ENCODE measurements at places on chromosomes 16 and 17. TPM values are rescaled to one million over a fixed set of nuclear protein-coding genes. Genes with fewer than 3 reads are reported as not detected.

DNA sequence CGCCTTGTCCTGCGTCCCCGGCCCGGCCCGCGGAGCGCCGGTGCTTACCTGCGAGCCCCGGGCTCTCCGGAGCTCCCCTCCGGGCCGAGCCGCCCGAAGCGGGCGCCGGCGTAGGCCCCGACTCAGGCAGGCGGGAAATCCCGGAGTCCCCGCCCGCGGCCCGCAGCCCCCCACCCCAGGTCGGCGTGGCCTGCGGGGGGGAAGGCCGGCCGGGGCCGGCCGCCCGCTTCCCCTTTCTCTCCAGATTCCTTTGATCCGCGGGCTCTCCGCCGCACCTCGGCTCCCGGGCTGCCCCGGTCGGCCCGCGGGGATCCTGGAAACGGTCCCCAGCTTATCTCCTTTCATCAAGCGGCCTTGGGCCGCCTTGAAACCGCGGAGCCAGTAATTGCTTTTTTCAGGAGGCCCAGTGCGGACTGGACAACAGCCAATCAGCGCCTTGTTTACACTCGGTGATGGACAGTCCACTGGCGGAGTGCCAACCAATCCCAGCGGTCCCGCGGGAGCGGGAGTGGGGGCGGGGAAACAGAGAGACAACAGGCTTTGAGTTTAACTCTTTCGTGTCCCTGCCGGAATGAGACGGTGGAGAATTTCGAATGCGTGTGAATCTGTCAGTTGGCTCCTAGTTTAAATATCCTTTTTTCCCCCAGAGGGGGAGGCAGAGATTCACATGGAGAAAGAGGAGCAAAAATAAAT, 1.4 kb upstream of the BAHCC1 start:
- no peak for DNase-seq

The PRM3 gene
- polyA plus RNA-seq = not detected

GRCh38 chr17:34307110-34307509, 12.1 kb upstream of the CCL8 start:
- DNase-seq = no peak

GRCh38 chr17:5381542-5381941, 37.9 kb downstream of the NUP88 start:
- DNase-seq = no peak

DNA sequence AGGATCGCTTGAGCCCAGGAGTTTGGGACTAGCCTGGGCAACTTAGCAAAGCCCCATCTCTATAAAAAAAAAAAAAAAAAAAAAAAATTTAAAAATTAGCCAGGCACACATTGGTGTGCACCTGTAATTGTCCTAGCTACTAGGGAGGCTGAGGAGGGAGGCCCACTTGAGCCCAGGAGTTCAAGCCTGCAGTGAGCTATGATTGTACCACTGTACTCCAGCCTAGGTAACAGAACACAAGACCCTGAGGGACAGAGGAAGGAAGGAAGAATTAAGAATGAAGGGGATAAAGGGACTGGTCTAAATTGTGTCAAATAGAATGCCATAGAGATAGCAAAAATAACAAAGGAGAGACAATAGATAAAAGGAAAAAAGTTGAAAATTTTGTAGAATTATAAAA, 102.8 kb downstream of the TRIM37 start:
- DNase-seq = no peak

The MT1G gene
- polyA plus RNA-seq = not detected

The DDX28 gene
- polyA plus RNA-seq = 67.7 TPM

The TP53TG3B gene
- polyA plus RNA-seq = not detected

The PYDC1 gene
- polyA plus RNA-seq = not detected

DNA sequence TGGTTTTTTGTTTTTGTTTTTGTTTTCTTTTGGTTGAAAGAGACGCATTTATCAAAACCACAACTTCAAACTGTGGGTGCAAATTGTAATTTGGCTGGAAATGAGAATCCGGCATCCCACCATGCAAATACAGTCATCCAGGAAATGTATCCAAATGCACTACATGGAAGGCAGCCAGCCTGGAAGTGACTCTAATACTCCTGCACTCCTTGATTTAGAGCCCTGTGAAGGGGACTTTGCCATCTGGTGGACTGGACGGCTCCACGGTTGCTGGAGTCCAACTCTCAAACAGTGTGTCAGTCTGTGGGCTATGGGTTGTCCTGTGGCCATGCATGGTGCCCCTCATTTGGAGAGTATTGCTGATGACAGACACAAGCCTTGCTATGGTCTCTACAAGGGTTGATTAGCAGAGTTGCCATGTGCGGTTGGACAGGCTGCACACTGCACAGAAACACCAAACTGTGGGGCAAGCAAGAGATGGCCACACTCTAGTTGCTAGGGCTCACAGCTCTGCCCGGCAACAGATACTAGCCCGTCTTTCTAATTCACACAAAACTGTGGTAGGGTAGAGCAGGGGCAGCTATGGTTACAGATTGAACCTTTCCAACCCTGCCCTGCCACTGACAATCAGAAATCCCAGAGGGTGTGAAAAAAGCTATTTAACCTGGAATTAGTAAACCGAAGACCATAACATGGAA, 62.4 kb downstream of the VAT1L start:
- no peak for DNase-seq

DNA sequence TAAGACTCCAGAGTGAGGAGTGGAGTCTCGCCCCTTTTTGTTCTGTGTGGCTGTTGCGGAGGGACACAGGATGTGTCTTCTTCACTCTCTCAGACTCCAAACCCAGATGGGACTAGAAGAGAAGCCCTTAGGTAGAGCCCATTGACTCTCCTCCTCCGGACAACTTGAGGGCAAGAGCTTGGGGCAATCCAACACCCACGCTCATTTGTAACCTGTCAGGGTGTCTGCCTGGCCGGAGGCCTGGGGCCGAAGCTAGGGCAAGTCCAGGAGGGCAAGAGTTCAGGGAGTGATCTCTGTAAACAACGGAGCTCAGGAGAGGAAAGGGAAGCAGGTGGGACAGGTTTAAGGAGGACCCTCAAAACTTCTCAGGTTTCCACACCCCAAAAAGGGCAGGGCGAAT, 1.4 kb upstream of the HOXB1 start:
- DNase-seq = no peak

The ELMO3 gene
- polyA plus RNA-seq = not detected

The HBA1 gene
- not detected for polyA plus RNA-seq

GRCh38 chr17:12789075-12789480, 220 bp upstream of the ARHGAP44 start:
- DNase-seq = no peak

The TMIGD1 gene
- not detected for polyA plus RNA-seq

DNA sequence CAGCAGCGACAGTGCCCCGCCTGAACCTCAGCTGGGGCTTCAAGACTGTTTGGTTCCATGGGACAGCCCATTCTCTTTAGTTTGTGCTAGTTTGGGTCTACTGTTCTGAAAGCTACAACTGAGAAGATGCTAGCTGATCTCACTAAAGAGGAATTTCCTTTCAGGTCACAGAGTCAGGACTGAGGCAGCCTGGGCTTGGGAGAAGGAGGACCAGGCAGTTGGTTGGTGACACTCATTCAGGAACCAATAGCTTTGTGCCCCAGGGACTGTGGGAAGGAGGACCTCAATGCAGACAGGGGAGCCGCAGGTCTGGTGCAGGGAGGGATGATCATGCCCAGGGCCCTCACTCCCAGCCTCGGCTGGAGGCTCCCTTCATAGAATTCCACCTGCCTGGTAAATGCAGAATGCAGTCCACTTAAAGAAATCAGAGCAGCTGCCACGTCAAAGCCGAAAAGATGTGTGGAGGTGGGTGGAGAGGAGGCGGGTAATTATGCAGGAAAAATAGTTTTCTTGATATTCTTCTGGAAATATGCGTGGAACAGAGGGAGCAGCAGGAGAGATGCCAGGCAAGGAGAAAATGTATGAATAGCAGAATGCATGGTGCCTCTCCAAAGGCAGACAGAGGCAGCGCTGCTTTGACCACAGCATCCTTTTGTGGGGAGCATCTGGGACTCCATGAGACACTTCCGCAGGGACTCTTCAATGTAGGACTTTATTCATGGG, 32.6 kb upstream of the ZFP90 start:
- DNase-seq = no peak

DNA sequence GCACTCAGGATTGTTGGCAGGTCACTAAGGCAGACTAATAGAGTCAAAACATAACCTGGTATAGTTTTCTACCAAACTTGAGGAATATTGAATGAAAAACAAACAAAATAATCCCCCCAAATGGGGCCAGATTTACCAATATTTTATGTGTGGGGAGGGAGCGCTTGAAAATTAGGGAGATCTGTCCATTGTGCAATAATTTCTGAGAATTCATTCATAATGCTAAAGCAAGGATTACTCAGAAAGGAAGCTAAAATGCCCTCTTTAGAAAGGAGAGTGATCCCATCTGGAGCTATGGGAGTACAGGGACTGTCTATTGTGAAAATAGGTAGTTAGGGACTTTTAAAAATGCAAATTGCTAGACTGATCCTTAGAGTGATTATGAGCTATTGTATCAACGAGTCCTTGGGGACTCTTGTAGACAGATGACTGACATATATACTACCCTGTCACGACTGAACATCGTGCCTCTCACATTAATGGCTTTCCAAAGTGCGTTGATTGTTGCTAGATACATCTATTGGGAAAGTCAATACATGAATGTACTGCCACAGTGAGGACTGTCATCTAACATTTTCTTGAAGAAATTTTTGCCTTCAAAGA, 193.6 kb downstream of the AATF start:
- no peak for DNase-seq

Data from naive thymus-derived CD4-positive, alpha-beta T cell (primary cell).